Stimulated activated CD8-positive, alpha-beta memory T cell treated with anti-CD3 and anti-CD28 coated beads, Interleukin-15, amount 100 ng/mL, for 48 hours (primary cell): ENCODE measurements at places on chromosomes 11 and 22.

DNA sequence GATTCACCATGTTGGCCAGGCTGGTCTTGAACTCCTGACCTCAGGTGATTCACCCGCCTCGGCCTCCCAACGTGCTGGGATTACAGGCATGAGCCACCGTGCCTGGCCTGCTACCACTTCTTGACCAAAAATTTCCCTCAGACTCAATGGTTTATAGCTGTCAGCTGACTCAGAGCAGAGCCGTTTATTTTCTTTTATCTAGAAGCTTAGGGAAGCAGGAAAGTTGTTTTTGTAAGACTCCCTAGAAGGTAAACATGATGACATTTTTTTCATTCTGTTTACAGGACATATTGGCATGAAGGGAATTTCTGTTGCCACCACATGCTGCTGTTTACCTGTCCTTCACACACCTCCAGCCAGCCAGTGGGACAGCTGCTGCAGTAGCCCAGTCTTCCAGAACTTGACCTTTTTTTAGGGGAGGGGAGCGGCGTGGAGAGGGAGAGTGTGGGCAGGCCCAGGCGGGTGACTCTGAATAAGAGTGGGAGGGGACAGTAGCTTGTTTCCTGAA, 56.1 kb upstream of the PTPRJ start:
- no peak for DNase-seq

DNA sequence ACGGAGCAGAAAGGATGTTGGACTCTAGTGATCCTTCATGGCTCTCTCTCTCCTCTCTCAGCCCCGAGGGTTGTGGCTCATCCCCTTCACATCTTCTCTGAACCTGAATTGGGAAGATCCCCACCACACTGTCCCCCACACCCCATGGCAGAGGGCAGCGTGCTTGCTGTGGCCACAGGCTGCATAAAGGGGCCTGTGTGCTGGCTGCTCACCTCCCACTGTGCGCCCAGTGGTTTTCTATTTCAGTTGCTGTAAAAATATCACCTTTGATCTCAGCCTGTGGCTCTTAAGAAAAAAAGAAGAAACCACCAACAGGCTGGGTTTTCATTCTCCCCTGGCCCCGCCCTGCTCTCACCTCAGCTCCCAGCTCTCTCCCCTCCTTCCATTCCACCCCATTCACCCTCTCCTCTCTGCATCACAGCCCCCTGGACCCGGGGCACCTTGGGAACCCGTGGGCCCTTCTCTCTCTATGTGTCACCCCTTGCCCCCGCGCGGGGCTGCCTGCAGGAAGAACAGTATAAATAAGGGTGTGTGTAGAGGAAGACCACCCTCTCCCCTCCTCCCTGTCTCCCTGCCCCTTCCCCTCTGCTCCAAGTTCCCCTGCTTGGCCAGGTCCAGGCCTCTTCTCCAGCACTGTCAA, 25.8 kb upstream of the WNT11 start:
- DNase-seq, result no peak

- no peak for DNase-seq
These were observed 179.0 kb upstream of the PLET1 start for GRCh38 chr11:112439614-112440013.

DNA sequence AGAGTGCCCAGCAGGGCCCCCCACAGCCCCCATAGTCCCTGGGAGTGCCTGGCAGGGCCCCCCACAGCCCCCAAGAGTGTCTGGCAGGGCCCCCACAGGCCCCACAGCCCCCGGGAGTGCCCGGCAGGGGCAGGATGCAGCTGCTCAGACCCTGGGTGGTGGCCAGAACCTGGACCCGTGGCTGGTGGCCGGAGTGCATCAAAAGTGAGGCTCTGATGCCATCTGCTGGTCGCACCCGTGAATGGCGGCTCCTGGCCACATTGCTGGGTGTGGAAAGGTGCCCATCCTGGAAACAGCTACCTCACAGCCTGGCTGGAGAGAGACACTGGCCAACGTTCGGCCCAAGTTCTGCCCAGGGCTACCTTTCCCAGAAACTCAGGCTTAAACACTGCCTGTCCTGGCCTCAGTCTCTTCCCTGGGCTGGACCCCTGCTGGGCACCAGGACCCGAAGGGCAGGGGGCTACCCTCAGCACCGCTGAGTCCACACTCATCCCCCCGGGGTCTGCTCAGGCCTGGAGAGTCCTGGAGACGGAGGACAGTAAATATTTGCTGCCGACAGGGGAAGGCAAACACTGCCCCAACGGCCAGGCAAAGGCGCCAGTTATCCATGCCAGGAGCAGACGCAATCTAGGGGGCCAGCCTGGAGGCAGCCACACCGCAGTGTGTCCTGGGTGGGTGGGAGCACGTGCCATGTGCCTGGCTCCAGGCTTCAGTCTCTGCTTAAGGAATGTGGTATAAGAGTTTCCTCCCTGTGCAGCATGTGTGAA, 4.4 kb downstream of the INS start:
- DNase-seq, result peak; percentile 39

- no peak for DNase-seq
These were observed 315.1 kb downstream of the LARGE1 start for GRCh38 chr22:33605221-33605620.

- no peak for DNase-seq
These were observed 21.6 kb upstream of the TMA7B start for GRCh38 chr22:39938509-39939111.
